ENCODE measurements at places on chromosomes 1 and 21. TPM values are rescaled to one million over a fixed set of nuclear protein-coding genes. Genes with fewer than 3 reads are reported as not detected.

Gene CFHR1
- total RNA-seq: 0.23 TPM

Gene SPOCD1
- total RNA-seq: 28.0 TPM

- H3K27me3 ChIP-seq: no peaks in the 10 kb centered on the region
- no peak for DNase-seq
- H3K27ac ChIP-seq: no peak overlapping the region
Observed at GRCh38 chr1:194184974-194185373, 998.6 kb upstream of the B3GALT2 start.

DNA sequence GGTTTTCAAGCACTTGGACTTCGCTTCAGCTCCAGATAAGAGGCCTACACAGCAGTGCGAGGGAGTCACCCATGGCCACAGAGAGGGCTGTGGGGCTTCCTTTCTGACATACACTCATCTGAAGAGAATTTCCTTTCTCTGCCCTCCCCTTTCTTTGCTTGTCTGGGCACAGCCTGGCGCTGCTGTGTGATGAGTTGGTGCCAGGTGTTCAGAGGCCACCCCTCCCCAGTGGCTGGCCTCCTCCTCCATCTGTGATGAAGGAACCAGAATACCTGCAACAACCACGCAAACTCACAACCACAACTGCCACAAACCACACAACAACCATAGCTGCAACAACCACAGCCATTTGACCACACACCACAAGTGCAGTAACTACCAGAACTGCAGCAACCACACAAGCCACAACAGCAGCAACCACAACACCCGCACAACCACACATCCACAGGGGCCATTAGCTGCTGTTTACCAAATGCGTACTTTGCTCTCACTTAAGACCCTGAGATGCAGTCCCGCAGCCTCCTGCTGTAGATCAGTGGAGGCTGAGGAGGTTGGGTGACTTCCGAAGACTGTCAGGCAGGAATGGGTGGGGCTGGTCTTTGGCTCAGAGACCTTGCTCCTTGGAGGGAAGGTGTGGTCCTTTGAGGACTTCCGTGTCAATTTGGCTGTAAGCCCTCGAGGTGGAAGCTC lies 71.1 kb downstream of the IER5 start:
- no peaks in the 10 kb centered on the region for H3K36me3 ChIP-seq
- H3K4me1 ChIP-seq: peaks cover 11% of the 10 kb centered on the region
- H3K4me3 ChIP-seq: no peak overlapping the region

Measured in astrocyte (in vitro differentiated cells and primary cell).